Glutamatergic neuron (in vitro differentiated cells): ENCODE measurements at places on chromosomes 6 and 20. TPM values are rescaled to one million over a fixed set of nuclear protein-coding genes. Genes with fewer than 3 reads are reported as not detected.

CPXM1 gene
- 28.1 TPM for total RNA-seq

CLPSL1 gene
- not detected for total RNA-seq

SNRPB2 gene
- total RNA-seq, result 81.3 TPM

LY86 gene
- not detected for total RNA-seq

C20orf96 gene
- 61.1 TPM for total RNA-seq

SNHG17 gene
- 33.0 TPM for total RNA-seq

NINL gene
- total RNA-seq, result 86.8 TPM

TRAPPC3L gene
- not detected for total RNA-seq

PSORS1C2 gene
- 0.49 TPM for total RNA-seq

LY6G5C gene
- 13.8 TPM for total RNA-seq

SLC22A16 gene
- total RNA-seq, result not detected

SLC22A1 gene
- 2.2 TPM for total RNA-seq

NRN1 gene
- total RNA-seq, result 48.5 TPM

TFAP2A gene
- 0.32 TPM for total RNA-seq

CDKAL1 gene
- total RNA-seq, result 24.8 TPM

BMP5 gene
- 1.1 TPM for total RNA-seq

DNA sequence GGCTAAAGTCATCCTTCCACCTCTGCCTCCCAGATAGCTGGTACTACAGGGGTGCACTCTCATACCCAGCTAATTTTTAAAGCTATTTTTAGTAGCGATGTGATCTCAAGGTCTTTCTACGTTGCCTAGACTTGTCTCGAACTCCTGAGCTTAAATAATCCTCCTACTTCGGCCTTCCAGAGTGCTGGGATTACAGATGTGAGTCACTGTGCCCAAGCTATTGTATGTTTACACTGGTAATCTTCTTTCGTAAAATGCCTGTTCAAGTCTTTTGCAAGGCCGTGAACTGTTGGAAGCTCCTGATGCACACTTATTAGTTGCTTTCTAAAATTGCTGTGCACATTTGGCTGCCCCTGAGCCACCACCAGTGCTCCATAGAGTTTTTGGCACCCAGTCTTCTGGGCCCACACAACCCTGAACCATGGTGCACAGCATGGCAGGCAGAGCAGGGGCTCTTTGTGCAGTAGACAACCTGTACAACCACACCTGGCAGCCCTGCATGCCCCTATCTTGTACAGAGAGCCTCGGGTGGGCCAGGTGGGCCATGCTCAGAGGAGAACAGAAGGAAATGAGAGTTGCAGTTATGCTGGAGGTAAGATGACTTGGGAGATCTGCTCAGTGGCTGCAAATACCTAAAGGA lies 33.3 kb downstream of the PDRG1 start:
- peaks cover 6% of the 10 kb centered on the region for H3K27me3 ChIP-seq
- no peak for DNase-seq
- no peak overlapping the region for H3K27ac ChIP-seq
- H3K4me3 ChIP-seq, result no peak overlapping the region
- H3K4me1 ChIP-seq, result peaks cover 2% of the 10 kb centered on the region
- no peaks in the 10 kb centered on the region for H3K36me3 ChIP-seq

DNA sequence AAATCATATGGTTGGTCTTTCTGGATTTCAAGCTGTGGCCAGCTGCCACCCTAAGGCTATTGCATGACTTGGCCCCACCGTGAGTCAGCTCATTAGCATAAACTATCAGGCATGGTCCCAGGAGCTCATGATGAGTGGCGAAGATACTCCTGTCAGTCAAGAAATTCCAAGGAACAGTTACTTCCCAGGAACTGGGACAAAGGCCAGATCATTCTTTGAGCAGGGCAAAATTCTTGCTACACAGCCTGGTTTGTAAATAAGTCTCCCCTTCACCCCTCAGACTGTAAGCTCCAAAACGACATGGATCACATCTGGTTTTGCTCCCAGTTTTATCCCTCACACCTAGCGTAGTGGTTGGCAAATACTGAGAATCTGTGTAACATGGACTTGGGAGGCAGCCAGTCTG lies 33.0 kb upstream of the KIAA1586 start:
- H3K4me3 ChIP-seq, result no peak overlapping the region
- H3K27ac ChIP-seq, result no peak overlapping the region
- DNase-seq, result peak; percentile 27
- peaks cover 5% of the 10 kb centered on the region for H3K4me1 ChIP-seq

- H3K27ac ChIP-seq, result no peak overlapping the region
- no peak overlapping the region for H3K4me3 ChIP-seq
- H3K27me3 ChIP-seq, result peaks cover 2% of the 10 kb centered on the region
- peaks cover 4% of the 10 kb centered on the region for H3K36me3 ChIP-seq
These were observed 97.1 kb downstream of the ZFAND3 start for GRCh38 chr6:37916675-37917074.

DNA sequence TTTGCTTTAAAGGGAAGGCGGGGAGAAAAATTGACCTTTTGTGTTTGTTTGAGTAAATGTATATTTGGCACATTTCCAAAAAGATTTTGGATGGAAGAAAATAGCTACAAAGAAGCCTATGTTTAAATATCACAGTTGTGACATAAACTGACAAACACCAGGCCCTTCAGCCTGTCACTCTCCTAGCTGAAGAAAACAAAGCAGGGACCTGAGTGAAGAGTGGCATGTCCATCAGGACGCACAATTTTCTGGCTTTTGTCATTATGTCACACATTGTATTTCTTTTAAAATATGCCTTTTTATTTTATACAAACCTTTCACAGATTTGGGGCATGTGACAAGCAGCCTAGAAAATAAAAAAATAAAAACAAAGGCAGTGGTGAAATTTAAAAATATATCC lies 241.2 kb downstream of the OGFRL1 start:
- H3K27me3 ChIP-seq, result no peaks in the 10 kb centered on the region
- H3K27ac ChIP-seq, result no peak overlapping the region
- DNase-seq, result no peak
- no peak overlapping the region for H3K4me3 ChIP-seq

GRCh38 chr20:50029697-50030461 lies 47.1 kb downstream of the SNAI1 start:
- no peaks in the 10 kb centered on the region for H3K36me3 ChIP-seq
- H3K4me1 ChIP-seq, result peaks cover 2% of the 10 kb centered on the region
- peaks cover 5% of the 10 kb centered on the region for H3K27me3 ChIP-seq
- no peak overlapping the region for H3K27ac ChIP-seq

DNA sequence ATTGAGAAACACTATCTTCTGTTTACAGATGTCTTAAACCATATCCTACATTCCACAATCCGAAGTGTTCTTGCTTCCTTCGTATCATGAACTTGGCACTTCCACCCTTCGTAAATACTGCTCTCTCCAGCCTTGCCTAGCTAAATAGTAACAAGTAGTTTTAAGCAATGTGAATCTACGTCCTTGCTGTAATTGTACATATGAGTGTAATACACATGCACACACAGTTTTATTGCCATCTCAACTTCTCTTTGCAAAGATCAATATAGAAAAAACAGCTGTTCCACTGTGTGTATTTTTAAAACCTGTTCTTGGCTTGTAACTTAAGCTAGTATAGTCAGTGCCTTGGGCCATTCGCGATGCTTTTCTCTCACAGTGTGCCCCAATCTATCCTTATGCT lies 1524.7 kb downstream of the GRIK2 start:
- H3K36me3 ChIP-seq, result no peaks in the 10 kb centered on the region
- DNase-seq, result no peak
- no peaks in the 10 kb centered on the region for H3K4me1 ChIP-seq
- no peaks in the 10 kb centered on the region for H3K27me3 ChIP-seq
- no peak overlapping the region for H3K4me3 ChIP-seq
- H3K27ac ChIP-seq, result no peak overlapping the region

GRCh38 chr6:150008588-150008987 lies 16.7 kb downstream of the RAET1L start:
- H3K36me3 ChIP-seq, result no peaks in the 10 kb centered on the region
- H3K27ac ChIP-seq, result no peak overlapping the region
- H3K27me3 ChIP-seq, result peaks cover 25% of the 10 kb centered on the region
- no peak overlapping the region for H3K4me3 ChIP-seq

GRCh38 chr6:120894077-120894476 lies 440.2 kb downstream of the TBC1D32 start:
- no peaks in the 10 kb centered on the region for H3K4me1 ChIP-seq
- DNase-seq, result no peak
- peaks cover 2% of the 10 kb centered on the region for H3K27me3 ChIP-seq
- H3K4me3 ChIP-seq, result no peak overlapping the region

DNA sequence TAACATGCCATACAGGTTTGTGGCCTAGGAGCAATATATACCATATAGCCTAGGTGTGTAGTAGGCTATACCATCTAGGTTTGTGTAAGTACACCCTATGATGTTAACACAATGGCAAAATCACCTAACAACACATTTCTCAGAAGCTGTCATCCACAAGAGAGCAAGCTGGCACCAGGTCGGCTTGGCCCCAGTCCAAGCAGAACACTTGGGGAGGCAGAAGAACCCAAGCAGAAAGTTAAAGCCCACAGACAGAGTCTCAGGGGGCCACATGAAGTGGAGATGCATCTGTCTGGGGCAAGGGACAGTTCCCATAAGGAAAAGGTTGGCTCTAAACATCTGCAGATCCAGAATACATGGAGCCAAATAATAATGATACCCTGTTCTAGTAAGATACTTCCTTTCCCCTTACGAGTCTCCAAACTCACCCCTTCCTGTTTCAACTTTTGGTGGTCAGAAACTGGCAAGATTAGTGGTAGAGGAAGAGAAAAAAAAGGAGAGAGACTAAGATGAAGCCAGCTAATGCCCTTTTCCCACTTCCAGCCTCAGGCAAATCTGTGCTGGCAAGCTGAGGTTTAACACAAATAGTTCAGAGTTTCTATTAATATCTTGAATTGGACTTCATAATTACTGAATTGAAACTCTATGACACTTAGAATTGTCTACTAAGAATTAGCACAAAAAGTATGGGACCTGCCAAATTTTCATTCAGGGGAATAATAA lies 29.5 kb downstream of the TCF21 start:
- no peak overlapping the region for H3K4me3 ChIP-seq
- H3K27ac ChIP-seq, result no peak overlapping the region
- H3K36me3 ChIP-seq, result peaks cover 5% of the 10 kb centered on the region
- H3K4me1 ChIP-seq, result peaks cover 8% of the 10 kb centered on the region

- peaks cover 2% of the 10 kb centered on the region for H3K27me3 ChIP-seq
- H3K36me3 ChIP-seq, result peaks cover 4% of the 10 kb centered on the region
- no peak for DNase-seq
- no peak overlapping the region for H3K27ac ChIP-seq
- H3K4me3 ChIP-seq, result no peak overlapping the region
- H3K4me1 ChIP-seq, result peaks cover 2% of the 10 kb centered on the region
These were observed 1310.1 kb downstream of the EPHA7 start for GRCh38 chr6:92109256-92109655.

DNA sequence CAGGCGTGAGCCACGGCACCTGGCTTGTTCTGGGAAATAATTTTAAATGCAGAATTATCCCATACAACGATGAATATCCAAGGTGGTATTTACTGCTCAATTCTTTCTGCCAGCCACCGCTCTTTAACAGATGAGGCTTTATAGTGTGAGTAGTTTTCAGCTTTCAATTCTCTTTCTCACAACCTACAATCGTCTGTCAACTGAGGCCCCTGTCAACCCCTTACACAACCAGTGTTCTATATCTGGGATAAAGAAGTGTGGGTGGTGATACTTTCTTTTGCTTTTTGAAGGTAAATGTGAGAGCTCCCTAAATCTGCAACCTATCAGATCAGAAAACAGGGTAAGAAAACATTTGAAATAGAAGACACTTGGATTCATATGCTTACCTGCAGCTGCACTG lies 22.5 kb downstream of the STAU1 start:
- no peak overlapping the region for H3K27ac ChIP-seq
- H3K27me3 ChIP-seq, result peaks cover 2% of the 10 kb centered on the region
- H3K36me3 ChIP-seq, result no peaks in the 10 kb centered on the region
- H3K4me3 ChIP-seq, result no peak overlapping the region
- H3K4me1 ChIP-seq, result peaks cover 7% of the 10 kb centered on the region

DNA sequence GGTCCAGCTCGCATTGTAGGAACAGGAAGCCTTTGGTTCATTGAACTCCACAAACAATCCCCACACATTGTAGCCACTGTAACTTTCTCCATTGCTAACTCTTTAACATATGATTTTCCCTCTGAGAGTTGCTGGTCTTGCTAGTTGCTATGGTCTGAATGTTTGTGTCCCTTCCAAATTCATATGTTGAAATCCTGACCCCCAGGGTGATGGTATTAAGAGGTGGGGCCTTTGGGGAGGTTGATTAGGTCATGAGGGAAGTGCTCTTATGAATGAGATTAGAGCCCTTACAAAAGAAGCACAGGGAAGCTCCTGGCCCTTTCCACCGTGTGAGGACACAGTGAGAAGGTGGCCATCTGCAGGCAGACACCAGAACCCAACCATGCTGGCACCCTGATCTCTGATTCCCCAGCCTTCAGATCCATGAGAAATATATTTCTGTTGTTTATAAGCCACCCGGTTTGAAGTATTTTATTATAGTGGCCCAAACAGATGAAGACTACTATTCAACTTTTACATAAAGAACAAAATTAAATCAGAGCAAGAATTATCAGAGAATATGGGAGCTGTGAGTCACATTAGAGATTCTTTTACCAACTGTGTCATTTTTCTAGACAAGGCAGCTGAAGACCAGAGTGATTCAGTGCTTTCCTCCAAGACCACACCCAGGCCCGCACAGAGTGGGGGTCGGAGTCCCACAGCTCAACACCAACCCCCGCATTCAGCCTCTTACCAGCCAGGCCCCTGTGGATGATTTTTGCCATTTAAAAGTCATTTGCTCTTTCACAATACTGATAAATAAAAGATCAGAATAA lies 143.0 kb downstream of the SAMD5 start:
- DNase-seq, result no peak
- H3K4me3 ChIP-seq, result no peak overlapping the region
- H3K27ac ChIP-seq, result no peak overlapping the region
- H3K4me1 ChIP-seq, result peaks cover 17% of the 10 kb centered on the region

DNA sequence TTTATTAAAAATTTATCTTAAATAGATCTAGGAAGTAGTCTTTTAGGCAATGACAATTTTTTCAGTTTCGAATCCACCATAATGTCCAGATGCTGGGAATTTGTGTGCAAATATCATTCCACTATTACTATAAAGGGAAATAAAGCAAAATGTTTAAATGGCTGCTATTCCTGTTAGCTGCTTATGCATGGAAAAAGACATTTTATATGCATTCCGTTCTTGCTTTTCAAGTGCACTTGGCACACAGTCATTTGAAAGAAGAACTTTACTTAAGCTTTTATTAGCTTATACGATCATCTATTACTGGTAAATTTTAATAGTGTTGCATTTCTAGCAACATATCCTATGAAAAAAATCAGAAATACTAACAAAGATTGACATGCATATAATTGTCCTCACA lies 42.0 kb downstream of the PRL start:
- H3K4me3 ChIP-seq, result no peak overlapping the region
- no peaks in the 10 kb centered on the region for H3K27me3 ChIP-seq
- no peak for DNase-seq
- H3K27ac ChIP-seq, result no peak overlapping the region
- H3K36me3 ChIP-seq, result peaks cover 13% of the 10 kb centered on the region

- H3K27ac ChIP-seq, result no peak overlapping the region
- no peak for DNase-seq
- H3K36me3 ChIP-seq, result no peaks in the 10 kb centered on the region
- no peaks in the 10 kb centered on the region for H3K27me3 ChIP-seq
- H3K4me1 ChIP-seq, result no peaks in the 10 kb centered on the region
These were observed 400.4 kb downstream of the BTBD3 start for GRCh38 chr20:12318043-12318442.

- H3K27me3 ChIP-seq, result peaks cover 34% of the 10 kb centered on the region
- DNase-seq, result no peak
- peaks cover 10% of the 10 kb centered on the region for H3K4me1 ChIP-seq
- no peak overlapping the region for H3K27ac ChIP-seq
These were observed 14.5 kb downstream of the TFAP2A start for GRCh38 chr6:10400330-10400729.

- H3K36me3 ChIP-seq, result peaks cover 8% of the 10 kb centered on the region
- DNase-seq, result no peak
- H3K27me3 ChIP-seq, result no peaks in the 10 kb centered on the region
- H3K27ac ChIP-seq, result no peak overlapping the region
- no peaks in the 10 kb centered on the region for H3K4me1 ChIP-seq
- H3K4me3 ChIP-seq, result no peak overlapping the region
These were observed 13.6 kb upstream of the PHACTR2 start for GRCh38 chr6:143664171-143664570.
